ENCODE measurements at places on chromosomes 2 and 18. TPM values are rescaled to one million over a fixed set of nuclear protein-coding genes. Genes with fewer than 3 reads are reported as not detected.

Gene REG1B
- total RNA-seq, result not detected

Gene PLEK
- total RNA-seq, result 7.6 TPM

Gene MC2R
- total RNA-seq, result not detected

Gene FTCDNL1
- total RNA-seq, result 1.8 TPM

Gene INPP4A
- 36.2 TPM for total RNA-seq
